ENCODE measurements at places on chromosomes 7 and 10.
A peak's percentile ranks its signal among the peaks of the same experiment; 100 is the strongest.

- DNase-seq: no peak
These were observed 3.9 kb downstream of the PPP1R17 start for GRCh38 chr7:31690935-31691334.

DNA sequence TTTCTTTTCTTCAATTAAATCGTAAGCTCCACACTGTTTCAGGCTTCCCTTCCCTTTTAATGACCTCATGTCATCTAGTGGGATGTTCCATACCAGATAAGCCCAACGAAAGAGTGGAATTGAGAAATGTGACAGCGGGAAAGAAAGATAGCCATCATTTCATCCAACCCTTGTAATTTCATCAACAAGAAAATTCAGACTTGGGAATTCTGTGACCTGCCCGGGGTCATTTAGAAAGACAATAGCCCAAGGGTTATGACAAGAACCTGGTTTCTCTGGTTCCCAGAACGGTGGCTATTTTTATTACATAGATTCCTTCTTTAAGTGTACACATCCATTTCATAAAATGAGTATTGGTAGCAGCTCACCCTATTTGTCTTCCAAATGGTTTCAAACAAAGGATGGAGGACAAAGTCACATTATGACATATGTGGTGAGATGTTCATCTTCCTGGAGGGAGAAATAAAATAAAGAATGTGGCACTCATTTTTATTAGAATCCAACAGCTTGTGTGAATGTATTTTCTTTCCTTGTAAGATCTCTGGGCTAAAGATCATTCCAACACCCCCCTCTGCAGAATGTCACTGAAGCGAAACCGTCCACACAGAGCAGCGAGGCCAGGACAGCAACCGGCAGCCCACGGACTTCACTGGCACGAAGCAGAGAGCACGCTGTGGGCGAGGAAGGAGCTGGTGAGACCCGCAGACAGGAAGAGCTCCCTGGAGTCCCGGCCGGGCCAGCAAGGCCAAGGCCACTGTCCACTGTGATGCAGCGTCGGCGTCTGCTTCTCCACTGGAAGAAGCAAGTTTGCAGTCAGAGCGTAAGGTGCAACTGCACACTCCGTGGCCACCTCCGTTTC lies 199.9 kb downstream of the KLF6 start:
- no peak for DNase-seq

- DNase-seq: no peak
These were observed 94.2 kb downstream of the CDK14 start for GRCh38 chr7:90690159-90690858.

GRCh38 chr7:18191862-18192625 lies 164.4 kb upstream of the PRPS1L1 start:
- DNase-seq: no peak

DNA sequence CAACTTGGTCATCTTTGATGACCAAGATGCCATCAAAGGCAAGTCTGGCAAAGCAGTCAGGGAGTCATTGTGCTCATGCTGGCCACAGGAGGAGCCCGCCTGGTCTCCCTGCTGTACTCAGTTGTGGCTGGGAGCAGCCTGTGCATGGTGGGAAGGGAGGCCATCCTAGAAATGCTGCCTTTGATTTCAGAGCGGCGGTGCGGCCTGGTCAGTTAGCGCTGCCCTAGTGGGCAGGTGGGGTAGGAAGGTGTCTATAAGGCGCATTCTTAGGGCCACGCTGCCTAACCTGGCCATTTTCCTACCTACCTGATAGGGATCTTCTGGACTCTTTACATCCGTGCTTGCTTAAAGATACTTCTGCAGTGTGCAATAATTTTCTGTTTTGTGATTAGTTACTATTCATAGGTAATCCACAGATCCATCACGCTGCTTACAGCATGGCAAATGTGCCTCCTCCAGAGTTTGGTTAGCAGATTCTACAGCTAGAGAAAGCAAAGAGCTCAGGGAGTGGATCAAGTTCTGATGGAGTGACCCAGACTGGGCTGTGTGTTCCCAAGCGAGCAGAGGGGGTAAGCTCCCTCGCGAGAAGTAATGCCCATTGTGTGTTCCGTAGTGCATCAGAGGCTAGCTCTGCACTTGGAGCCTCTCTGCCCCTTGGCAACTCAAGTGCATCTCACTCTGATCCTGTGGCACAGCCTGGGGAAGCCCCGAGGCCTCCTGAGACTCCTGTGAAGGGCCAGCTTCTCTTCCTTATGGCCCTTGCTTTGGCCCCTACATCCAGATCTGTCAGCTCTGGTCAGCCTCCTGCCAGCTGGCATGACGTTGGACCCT lies 970.1 kb upstream of the ZNF722 start:
- no peak for DNase-seq

DNA sequence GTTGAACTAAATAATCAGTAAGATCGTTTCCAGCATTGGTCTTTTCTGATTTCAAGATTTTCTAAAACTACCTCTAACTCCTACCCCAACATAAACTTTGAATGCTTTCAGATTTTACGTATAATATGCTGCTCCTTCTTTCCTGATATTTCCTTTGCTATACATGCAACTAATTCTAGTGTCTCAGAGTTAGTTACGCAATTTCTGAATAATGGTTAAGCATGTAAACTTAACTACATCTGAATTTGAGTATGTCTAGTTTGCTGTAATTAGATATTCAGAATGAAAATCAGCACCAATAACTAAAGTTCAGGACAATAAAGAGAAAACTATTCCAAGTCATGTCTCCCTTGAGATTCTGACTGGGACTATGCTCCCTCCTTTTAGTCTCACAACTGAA lies 71.0 kb downstream of the SEMA3C start:
- DNase-seq: no peak

- DNase-seq: no peak
These were observed 67.6 kb downstream of the CUBN start for GRCh38 chr10:17062009-17062408.

DNA sequence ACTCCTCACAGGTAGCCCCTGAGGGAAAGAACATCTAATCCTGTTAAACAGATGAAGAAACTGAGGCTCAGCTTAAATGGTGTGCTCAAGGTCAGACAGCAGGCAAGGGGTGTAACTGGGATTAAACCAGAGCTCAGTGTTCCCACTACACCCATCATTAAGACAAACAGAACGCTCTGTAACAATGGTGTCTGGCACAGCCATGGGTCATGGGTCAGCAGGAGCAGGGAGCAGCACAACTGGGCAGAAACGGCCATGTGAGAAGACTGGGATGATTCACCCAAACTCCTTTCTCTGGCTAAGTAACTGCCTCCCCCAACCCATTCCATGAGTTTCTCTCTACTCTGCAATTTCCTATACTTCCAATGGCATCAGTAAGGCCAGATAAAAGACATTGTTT lies 85.5 kb upstream of the PDE1C start:
- no peak for DNase-seq

GRCh38 chr10:100327007-100327717 lies 2.9 kb downstream of the PKD2L1 start:
- DNase-seq: peak; percentile 28

DNA sequence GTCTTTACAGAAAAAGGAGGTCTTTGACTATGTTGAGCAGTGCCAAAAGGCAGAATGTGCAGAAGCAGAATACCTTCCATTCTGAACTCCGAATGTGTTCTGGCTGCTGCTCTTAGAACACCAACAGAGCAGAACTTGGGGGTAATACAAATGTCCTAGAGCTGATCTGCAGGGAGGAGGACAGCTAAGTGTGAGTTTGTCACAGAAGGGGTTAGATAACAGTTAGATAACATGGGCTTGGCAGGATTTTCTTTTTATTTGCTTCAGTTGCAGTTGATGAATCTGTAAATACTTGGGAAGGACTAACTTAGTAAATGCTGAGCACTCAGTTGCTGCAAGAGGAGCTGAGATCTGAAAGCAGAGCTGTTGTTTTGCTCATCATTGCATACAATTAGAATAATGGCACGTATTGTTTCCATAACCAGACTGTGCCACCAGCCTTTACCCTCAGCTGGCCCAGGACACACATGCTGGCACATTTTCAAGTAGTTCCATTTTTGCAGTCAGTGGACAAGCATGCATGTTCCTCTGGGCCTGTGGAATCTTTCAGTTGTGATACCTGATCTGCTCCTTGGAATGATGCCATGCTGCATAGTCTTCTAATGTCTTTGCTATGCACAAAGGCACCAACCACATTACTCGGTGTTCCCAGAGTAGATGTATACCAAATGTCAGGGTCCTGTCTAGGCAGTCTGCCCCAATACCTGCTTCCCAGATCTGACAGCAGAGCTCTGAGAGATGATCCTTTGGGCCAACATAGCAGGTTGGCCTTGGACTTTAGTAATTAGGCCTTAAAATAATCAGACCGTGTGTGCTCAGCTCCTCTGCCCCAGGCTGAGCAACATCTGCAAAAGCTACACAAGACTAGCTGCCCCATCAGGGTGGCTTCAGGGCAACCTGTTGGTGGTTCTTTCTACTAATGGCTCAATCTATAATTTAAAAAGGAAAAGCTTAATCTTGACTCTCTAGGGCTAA lies 55.7 kb downstream of the GSDME start:
- no peak for DNase-seq

GRCh38 chr7:99244939-99245338 lies 27.7 kb upstream of the MYH16 start:
- no peak for DNase-seq

DNA sequence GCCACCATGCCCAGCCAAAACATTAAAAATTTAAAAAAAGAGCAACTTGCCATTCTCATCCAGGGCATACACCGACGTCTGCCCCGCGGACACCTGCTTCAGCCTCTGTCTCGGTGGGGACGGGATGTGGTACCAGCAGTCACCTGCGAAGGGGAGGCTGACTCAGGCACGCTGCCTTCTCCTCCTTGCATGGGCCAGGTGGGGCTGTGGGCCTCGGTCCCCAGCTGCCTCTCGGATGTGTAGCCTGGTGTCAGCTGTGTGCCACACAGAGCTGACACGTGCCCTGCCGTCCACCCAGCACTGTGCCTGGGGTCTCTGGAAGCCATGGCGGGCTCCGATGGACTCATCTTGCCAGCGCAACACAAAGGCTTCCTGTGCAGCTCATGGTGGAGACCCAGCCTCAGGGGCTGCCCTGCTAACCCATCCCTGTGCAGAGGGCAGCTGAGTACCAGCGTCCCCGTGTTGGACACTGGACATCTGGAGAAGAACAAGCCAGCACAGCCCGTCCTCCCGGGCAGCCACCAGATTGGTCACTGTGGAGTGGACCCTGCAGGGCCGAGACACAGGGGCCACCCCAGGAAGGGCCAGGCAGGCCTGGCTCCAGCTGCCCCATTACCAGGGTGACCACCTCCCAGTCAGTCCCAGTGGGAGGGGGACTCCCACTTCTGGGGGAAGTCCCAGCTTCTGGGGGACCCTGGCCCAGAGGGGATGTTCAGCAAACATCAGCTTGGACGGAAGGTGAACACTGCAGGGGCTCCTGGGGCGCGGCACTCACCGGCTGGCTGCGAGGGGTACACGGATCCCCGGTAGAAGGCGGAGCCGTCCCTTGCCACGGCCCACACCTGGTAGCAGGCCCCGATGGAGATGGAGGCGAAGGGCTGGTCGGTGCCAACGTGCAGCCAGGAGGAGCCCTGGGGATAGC lies 10.6 kb downstream of the BHLHA15 start:
- no peak for DNase-seq
